ENCODE measurements at places on chromosomes 2 and 18.

GRCh38 chr18:79748321-79749180 is 49.2 kb upstream of the KCNG2 start:
- no peak for DNase-seq

DNA sequence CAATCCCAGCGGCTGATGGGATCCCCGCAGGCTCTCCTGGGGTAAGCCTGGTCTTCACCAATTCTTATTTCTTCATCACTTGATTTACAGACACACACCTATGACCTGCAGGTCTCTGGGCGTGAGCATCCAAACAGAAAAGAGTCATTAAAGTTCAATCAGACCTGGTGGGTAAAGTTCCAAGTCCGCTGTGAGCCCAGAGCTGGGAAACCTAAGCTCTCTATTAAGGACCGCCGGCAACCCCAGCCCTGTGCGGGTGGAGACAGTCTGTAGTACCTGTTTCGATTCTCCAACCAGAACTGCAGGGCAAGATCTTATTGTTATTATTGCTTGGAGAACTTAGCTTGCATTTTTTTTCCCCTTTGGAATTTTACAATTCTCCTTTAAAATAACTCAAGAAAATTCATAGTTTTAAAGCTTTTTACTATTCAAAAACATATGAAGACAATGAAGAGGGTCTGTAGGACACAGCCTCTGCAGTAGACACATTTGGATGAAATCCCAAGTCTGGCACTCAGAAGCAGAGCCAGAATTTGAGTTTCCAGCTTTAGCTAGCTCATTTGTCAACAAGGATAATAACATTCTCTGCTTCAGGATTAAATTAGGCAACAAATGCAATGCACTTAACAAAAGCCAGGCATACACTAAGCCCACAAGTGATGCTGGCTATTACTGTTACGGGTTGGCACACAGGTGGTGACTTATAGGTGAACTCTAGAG is 376.4 kb downstream of the INSIG2 start:
- DNase-seq: no peak

DNA sequence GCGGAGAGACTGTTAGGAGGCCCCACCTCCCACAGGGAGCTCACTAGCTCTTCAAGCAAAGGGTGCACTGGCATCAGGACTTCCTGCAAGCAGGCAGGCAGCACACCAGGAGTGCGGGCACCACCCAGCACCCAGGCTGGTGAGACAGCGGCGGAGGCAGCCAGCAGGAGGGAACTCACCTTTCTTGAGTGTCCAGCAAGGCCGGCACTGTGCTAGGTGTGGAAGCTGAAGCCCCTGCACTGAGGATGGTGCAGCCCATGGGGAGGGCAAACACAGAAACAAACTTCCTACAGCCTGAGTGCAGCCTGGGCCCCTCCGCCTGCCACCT is 100.7 kb upstream of the ID2 start:
- no peak for DNase-seq

DNA sequence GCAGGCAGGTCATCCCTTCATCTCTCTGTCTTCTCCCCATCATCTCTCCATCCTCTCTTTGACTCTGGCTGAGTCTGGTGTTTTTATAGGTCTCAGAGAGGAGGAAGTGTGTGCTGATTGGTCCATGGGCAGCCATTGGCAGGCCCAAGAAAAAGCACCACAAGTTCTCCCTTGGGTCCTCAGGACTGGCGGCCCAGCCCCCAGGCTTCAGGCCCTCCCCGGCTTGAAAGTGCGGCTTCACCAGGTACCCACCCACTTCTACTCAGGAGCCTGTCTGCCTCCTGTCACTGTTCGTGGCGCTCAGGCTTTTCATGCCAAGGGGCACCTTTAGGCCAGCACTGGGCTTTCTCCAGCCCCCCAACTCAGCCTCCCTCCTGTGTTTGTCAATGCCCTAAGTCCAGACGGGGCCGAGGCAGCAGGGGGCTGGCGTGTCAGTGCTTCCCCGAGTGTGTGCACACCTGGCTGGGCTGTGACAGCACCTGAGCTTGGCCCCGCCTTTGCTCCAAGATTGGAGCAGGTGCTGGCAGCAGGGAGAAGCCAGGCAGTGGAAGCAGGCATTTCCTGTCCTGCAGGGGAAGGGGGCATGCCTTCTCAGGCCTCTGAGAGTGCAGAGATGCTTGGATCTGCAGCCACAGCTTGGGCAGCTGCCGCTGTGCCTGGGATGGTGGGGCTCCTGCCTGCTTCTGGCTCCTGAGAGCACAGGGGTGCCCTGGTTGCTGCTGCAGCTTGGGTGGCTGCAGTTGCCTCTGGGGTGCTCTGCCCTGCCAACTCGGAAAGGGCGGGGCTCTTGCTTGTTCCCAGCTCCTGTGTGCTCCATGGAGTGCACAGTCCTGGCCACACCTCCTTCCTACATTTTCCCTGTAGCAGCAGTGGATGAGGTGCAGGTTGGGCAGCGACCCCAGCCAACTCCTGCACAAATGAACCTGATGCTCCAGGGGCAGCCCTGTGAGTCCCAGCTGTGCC is 34.1 kb downstream of the FBXO48 start:
- DNase-seq: no peak

- no peak for DNase-seq
These were observed 76.6 kb upstream of the ITGA4 start for GRCh38 chr2:181380581-181380980.
